Activated CD4-positive, alpha-beta T cell treated with anti-CD3 and anti-CD28 coated beads for 24 hours (primary cell): ENCODE measurements at places on chromosomes 7 and 10.

- no peak for DNase-seq
Measured at GRCh38 chr10:61232780-61233179, 220.4 kb downstream of the TMEM26 start.

- DNase-seq: no peak
Measured at GRCh38 chr7:66359656-66360211, 154.6 kb downstream of the TPST1 start.

GRCh38 chr7:159198016-159198724 is 53.5 kb upstream of the VIPR2 start:
- DNase-seq: no peak

DNA sequence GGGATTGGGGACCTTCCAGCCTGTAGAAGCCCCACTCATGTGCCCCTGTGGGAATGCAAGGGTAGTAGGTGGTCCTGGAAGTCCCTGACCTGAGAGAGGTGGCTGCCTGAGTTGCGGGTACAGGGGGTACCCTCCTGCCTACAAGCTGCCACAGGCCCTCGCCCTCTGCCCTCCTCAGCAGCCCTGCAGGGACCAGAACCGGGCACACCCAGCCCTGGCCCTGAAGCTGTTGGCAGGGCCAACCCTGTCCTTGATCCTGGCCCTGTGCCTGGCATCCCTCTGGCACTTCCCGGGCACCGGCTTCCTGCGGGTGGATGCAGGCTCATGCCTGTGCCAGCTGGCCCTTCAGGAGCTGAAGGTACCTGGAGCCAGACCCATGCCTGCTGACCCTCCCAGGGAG is 54.9 kb upstream of the ELN start:
- no peak for DNase-seq

- DNase-seq: no peak
Measured at GRCh38 chr10:56109454-56109853, 251.6 kb downstream of the ZWINT start.

GRCh38 chr7:120441850-120442249 is 168.9 kb downstream of the KCND2 start:
- no peak for DNase-seq

- DNase-seq: no peak
Measured at GRCh38 chr10:115802911-115803310, 470.1 kb downstream of the GFRA1 start.

GRCh38 chr7:43072530-43072929 is 39.9 kb upstream of the HECW1 start:
- no peak for DNase-seq

DNA sequence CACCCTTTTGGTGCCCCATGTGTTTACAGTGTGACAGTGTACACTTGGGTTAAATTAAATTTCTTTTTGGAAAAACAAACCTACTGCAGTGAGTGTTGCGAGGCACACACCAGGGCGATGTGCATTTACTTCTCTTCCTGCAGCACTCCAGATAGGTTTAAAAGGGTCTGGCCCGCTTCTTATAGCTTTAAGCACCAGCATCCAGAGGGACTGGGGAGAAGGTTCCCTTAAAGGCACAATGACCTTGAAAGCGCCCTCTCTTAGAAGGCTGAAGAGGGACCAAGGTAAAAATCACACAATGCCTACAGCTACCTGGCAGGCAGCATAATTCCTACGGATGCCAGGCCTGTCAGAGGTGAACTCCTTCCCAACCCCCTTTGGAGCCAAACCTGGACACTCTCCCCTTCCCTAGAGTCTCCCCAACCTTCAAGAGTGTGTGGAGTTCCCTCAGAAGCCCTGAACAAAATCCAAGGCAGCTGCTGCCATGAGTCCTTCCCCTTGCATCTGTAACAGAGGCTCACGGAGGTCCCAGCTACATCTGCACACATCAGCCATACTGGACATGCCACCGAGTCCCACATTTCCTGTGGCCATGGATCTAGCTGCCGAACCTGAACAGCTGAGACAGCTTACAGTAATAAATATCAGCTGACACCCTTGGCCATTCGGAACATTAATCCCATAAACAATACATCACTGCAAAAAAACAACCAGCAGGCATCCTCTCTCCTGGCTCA is 33.2 kb downstream of the TRIM8 start:
- DNase-seq: no peak

GRCh38 chr7:113040849-113041248 is 45.8 kb downstream of the GPR85 start:
- no peak for DNase-seq
